Suprapubic skin (tissue), 4 donors: ENCODE measurements at places on chromosomes 13 and 19.

- DNase-seq, result no peak
- H3K27ac ChIP-seq, result no peak overlapping the region
- H3K36me3 ChIP-seq, result no peaks in the 10 kb centered on the region
Observed at GRCh38 chr19:4891066-4891465, 11.6 kb downstream of the ARRDC5 start.

- DNase-seq, result no peak
- H3K36me3 ChIP-seq, result no peaks in the 10 kb centered on the region
Observed at GRCh38 chr13:61779456-61779855, 363.8 kb upstream of the PCDH20 start.

DNA sequence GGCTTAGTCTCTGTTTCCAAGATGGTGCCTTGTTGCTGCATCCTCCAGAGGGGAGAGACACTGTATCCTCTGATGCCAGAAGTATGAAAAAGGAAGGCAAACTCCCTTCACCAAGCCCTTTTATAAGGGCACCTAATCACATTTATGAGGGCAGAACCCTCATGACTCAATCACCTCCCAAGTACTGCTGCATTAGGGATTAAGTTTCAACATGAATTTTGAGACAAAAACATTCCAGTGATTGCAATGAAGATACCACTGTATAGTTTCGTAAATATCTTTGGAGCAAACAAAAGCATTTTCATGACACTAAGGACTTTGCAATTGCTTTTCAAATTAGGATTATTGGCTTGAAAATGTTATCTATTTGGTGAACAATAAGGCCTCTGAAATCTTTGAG lies 63.8 kb downstream of the RNF17 start:
- no peaks in the 10 kb centered on the region for H3K36me3 ChIP-seq
- no peaks in the 10 kb centered on the region for H3K27me3 ChIP-seq
- no peak for DNase-seq
- no peak overlapping the region for H3K4me3 ChIP-seq

DNA sequence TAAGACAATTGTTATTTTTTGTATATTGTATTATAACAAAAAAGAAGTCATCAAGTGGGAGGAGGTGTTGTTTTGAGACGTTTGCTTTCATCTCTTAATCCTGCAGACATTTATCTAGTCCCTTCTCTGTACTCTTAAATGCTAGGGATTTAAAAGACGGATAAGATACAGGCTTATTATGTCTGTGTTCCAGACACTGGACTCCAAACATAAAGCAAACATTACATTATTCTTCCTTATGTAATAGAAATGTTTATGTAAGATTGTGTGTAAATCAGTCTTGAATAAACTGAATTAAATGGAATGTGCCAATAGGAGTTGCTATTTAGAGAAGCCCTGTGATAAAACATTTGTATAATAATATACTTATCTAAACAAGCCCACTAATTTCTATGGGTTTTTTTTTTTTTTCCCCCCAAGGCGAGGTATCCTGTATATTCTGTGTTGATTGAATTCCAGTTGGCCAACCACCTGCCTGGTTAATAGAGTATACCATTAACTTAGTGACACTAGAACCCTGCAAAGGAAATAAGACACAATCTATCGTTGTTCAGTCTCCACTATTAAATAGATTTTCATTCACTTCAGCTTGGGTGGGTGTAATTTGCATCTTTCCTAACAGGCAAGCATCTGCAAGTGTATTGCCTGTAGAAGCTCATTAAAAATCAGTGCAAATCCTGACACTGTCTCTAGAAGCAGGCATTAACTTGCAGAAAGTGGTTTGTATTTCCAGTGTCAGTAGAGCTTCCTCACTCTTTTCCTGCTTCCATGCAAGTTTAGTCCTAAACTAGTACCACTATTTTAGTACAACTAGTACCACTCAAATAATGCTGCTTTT lies 69.0 kb downstream of the LRCH1 start:
- no peaks in the 10 kb centered on the region for H3K36me3 ChIP-seq
- no peak overlapping the region for H3K4me3 ChIP-seq
- DNase-seq, result no peak
- H3K27ac ChIP-seq, result no peak overlapping the region
- H3K27me3 ChIP-seq, result no peaks in the 10 kb centered on the region

DNA sequence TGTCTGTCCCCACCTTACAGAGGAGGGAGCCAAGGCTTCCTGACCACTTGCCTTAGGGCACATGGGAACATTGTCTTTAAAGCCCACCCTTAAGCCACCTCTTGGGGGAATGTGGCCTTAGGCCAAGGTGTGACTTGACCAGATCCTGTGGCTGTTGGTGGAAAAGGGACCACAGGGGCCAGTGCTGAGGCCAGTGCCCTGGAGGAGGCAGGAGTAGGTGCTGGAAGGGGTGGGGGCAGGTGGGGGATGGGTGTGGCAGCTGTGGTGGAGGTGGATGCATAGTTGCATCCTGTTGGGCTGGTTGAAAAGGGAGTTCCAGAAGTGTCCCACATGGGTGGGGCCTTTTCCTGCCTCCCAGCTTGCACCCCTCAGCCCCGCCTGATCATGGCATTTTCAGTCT lies 44.8 kb downstream of the DNM2 start:
- H3K27me3 ChIP-seq, result no peaks in the 10 kb centered on the region
- DNase-seq, result no peak
- H3K36me3 ChIP-seq, result peaks cover 11% of the 10 kb centered on the region
- H3K4me1 ChIP-seq, result peaks cover 70% of the 10 kb centered on the region

DNA sequence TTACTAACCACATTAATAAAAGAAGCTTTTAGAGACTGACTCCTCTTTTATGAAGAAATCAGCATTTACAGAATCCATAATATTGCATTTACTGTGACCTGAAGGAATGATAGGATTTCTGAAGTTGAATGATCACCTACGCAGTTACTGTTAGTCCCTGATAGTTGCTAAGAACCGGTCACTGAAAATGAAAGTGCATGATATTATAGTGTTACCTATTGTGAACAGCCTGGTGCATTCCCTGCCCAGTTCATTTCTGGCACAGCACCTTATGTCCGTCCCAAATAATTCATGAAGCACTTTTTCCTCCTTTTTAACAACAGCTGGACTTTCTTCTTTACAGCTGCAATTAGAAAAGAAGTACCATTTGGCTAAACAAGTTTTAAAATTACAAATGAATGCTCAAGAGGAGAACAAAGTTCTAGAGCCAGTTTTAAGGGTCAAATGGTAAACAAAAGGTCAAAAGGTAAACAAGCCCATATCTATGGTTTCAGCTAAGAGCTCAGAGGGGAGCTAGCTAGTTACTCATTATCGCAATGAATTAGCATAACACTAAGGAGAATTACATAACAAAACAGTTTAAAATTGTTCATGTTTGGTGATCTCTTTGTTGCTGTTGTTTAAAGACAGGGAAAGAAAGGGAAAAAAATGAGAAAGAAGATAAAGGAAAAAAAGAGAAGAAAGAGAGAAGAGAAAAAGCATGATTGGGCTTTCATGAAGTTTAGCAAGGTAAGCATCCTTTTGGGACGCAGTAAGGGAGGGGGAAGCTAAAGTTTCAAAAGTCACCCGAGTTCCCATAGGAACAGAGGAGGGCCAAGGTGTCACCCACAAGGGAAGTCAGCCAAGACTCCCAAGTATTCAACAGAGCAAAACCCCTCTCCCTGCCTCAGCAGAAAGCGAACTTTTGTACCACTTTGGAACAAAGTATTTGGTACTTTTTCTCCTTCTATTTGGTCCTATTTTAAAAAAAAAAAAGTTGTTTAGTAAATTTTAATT lies 50.2 kb downstream of the FLT3 start:
- peaks cover 7% of the 10 kb centered on the region for H3K27me3 ChIP-seq
- no peak overlapping the region for H3K27ac ChIP-seq
- DNase-seq, result no peak
- H3K36me3 ChIP-seq, result no peaks in the 10 kb centered on the region

DNA sequence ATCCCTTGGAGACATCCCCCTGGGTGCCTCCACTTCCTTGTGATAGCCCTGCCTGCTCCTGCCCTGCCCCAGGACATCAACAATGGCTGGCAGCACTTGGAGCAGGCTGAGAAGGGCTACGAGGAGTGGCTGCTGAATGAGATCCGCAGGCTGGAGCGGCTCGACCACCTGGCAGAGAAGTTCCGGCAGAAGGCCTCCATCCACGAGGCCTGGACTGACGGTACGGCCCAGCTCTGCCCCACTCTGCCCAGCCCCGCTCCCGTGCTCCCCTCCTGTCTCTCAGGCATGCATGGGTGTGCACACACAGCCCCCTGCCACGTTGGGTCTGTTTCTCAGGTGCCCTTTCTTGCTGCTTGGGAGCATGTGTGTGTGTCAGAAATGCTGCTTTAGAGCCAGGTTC lies 26.4 kb downstream of the CAPN12 start:
- no peak overlapping the region for H3K27ac ChIP-seq
- no peak for DNase-seq
- peaks cover 41% of the 10 kb centered on the region for H3K4me1 ChIP-seq
- peaks cover 98% of the 10 kb centered on the region for H3K36me3 ChIP-seq
- H3K4me3 ChIP-seq, result no peak overlapping the region

- DNase-seq, result no peak
- H3K4me3 ChIP-seq, result peak overlapping the region; percentile 41
- H3K4me1 ChIP-seq, result peaks cover 23% of the 10 kb centered on the region
- H3K27me3 ChIP-seq, result peaks cover 9% of the 10 kb centered on the region
- no peak overlapping the region for H3K27ac ChIP-seq
Observed at GRCh38 chr19:43820098-43820883, 6.8 kb upstream of the ZNF283 start.

GRCh38 chr13:27279506-27279905 lies 8.9 kb downstream of the RASL11A start:
- no peak overlapping the region for H3K27ac ChIP-seq
- H3K36me3 ChIP-seq, result no peaks in the 10 kb centered on the region
- no peaks in the 10 kb centered on the region for H3K4me1 ChIP-seq
- no peak overlapping the region for H3K4me3 ChIP-seq

GRCh38 chr19:21566073-21566472 lies 60.7 kb downstream of the ZNF429 start:
- no peaks in the 10 kb centered on the region for H3K4me1 ChIP-seq
- H3K36me3 ChIP-seq, result no peaks in the 10 kb centered on the region
- no peaks in the 10 kb centered on the region for H3K27me3 ChIP-seq
- H3K4me3 ChIP-seq, result no peak overlapping the region
- no peak overlapping the region for H3K27ac ChIP-seq

DNA sequence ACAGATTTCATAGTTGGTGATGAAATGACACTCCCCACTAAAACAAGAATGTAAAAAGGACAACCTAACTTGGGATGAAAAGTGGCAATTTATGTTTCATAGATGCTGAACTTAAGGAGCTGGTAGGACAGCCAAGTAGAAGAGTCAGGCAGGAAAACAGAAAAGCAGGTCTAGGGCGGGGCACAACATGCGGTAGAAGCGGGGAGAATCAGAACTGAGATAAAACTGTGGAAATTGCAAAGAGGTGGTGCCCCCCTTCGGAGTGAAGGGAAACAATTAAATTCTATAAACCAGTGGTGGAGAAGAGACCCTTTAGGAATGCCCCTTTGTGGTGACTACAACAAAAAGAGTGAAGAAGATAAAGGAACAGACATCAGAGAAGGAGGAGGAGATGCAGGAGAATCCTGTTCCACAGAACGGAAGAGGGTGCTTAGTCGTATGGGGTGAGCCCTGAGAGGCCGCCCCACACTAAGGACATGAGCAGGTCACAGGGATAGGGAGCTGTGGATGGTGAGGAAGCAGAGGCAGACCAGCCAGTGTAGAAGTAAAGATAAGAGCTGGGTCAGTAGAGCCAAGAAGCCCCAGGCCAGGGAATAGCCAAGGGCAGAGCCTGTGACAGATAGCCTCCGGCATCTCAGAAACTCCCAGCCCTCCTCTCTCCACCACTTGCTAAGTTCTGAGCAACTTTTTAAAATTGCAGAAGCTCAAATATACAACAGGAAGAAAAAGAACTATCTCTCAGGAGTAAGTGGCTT lies 100.3 kb upstream of the DOCK9 start:
- H3K4me3 ChIP-seq, result no peak overlapping the region
- H3K4me1 ChIP-seq, result no peaks in the 10 kb centered on the region
- H3K36me3 ChIP-seq, result no peaks in the 10 kb centered on the region
- H3K27me3 ChIP-seq, result no peaks in the 10 kb centered on the region
- H3K27ac ChIP-seq, result no peak overlapping the region

DNA sequence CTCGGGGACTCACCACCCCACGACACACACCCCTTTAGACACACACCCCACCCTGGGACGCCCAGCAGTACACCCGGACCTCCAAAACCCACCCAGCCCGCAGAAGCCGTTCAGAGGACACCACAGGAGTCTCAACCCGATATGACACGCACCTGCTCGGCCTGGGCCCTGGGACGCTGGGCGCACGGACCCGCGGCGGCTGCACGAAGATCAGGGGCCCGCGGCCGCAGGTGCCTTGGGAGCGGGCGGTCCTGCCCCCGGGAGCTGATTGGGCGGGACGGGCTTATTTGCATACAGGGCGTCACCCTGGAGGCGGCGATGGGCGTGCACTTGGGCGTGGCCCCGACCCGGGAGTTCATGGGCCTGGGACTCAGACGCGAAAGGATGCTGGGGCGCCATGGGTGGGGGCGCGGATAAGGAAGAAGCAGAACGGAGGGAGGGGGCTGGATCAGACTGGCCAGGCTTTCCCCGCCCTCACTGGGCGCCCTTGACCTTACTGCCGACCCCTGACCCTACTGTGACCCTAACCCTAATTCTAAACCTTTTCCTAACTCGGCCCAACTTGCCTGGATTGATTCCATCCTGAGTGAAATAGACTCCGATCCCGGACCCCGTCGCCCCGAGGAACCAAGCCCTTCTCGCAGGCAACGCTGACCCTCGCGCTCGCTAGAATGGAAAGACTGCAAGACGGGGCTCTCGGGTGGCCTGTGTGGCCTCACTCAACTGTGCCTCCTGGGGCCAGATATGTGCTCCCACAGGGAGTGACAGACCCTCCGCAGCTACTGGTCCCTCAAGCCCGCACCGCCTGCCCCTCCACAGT lies at the start of gene MEF2B:
Gene MEF2B (minus strand): TSS at position 211 of the 820 bp plus-strand sequence. CDS start 19,528 bp downstream, outside the sequence.
- peak within 1 kb of the TSS; percentile 27 for H3K4me3 ChIP-seq
- no peaks in the 10 kb centered on the region for H3K36me3 ChIP-seq
- H3K27me3 ChIP-seq, result no peaks in the 10 kb centered on the region
- DNase-seq, result peak; percentile 80

DNA sequence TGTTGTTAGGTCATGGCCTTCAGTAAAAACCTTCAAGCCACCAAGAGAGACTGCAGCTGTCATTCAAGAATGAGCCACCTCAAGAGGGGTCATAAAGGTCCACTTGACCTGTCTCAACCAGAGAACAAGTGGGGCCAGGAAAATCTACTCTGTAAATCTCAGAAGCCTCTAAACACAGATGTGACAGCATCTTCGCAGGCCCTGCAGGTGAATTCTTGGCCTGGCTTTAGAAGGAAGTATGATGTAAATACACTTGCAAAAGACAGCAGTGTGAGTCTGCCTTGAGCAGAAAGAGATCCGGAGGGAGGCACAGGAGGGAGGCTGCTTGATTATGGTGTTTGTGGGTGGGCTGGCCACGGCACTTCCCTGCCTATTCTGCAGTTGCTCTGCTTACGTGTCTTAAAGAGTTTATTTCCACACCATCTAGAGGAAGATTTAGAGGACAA lies 1082.9 kb downstream of the UQCRFS1 start:
- H3K4me1 ChIP-seq, result no peaks in the 10 kb centered on the region
- no peaks in the 10 kb centered on the region for H3K27me3 ChIP-seq
- H3K36me3 ChIP-seq, result no peaks in the 10 kb centered on the region

GRCh38 chr13:49657241-49657641 lies 28.9 kb downstream of the ARL11 start:
- no peaks in the 10 kb centered on the region for H3K27me3 ChIP-seq
- H3K4me3 ChIP-seq, result no peak overlapping the region
- no peaks in the 10 kb centered on the region for H3K4me1 ChIP-seq
- H3K27ac ChIP-seq, result no peak overlapping the region
- peaks cover 24% of the 10 kb centered on the region for H3K36me3 ChIP-seq

- peaks cover 72% of the 10 kb centered on the region for H3K36me3 ChIP-seq
- no peaks in the 10 kb centered on the region for H3K4me1 ChIP-seq
- no peak for DNase-seq
Observed at GRCh38 chr19:12626958-12627357, 16.2 kb downstream of the ZNF791 start.

GRCh38 chr19:30293051-30293785 lies 79.0 kb upstream of the ZNF536 start:
- H3K4me1 ChIP-seq, result no peaks in the 10 kb centered on the region
- DNase-seq, result no peak
- no peak overlapping the region for H3K4me3 ChIP-seq
- no peak overlapping the region for H3K27ac ChIP-seq
- H3K36me3 ChIP-seq, result no peaks in the 10 kb centered on the region
